ENCODE measurements at places on chromosomes 2 and 18.

DNA sequence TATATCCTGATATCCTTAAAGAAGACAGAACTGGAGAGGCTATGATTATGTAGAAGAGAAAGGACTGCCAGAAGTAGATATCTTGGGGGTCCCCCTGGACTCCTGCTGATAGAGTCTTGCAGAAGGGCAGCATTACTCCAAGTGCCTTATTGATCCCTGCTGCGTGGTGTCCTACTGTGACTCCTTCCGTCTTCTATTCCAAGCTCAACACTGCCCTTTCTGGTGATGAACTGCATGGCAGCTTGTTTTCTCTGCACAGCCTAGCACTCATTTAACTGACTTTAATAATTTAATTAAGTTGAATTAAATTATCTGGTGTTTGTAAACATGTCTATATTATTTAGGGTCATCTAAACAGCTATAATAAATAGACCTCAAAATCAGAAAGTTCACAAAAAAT is 194.1 kb upstream of the DSEL start:
- DNase-seq: no peak

GRCh38 chr2:20346565-20347381 is 3.9 kb downstream of the PUM2 start:
- DNase-seq: no peak

- DNase-seq: no peak
These were observed 797 bp downstream of the TXNL4A start for GRCh38 chr18:79987566-79987965.

GRCh38 chr2:111662039-111662770 is 221.8 kb downstream of the ANAPC1 start:
- no peak for DNase-seq

- no peak for DNase-seq
These were observed 81.6 kb upstream of the LAPTM4A start for GRCh38 chr2:20132990-20133535.

- DNase-seq: no peak
These were observed 17.5 kb downstream of the ARPC2 start for GRCh38 chr2:218234521-218234920.

GRCh38 chr2:62217970-62218369 is 22.1 kb downstream of the B3GNT2 start:
- no peak for DNase-seq

GRCh38 chr2:60523963-60524362 is 29.5 kb downstream of the BCL11A start:
- no peak for DNase-seq

GRCh38 chr2:175688243-175688642 is 313.8 kb downstream of the LNPK start:
- no peak for DNase-seq

DNA sequence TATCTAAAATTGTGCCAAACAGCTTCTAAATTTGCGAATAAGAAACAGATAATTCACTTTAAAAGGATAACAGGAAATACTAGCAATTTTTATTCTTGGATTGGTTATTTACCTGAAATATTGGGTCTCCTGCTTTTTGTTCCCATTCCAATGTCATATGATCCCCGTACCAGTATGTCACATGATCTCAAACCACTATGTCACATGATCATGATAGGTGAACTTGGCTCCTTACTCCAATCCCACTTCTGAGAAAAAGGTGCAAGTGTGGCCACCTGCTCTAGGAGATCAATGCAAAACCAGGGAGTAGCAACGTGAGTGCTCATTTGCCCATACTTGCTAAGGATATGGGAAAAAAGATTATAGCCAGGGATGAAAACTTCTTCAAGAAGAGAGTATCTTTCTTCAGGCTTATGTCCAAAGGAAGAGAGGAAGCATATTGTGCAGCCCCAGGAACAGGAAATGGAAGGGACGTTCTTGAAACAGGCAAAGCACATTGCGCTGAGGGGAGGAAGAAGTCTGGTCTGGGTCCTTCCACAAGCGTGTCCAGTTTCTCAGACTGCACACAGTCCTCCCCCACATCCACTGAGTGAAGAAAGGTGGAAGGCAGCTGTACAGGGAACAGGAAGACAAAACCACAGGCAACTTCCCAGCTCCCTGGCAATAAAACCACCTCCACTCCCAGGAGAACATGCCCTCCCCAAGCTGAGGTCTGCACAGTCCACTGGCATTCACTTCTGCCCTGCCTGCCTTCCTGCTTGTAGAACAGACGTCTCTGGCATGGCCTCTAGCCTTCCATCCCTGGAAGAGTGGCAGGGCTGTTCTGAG is at the start of gene LYG2:
TSS of gene LYG2 (minus strand) at position 176 of the 828 bp plus-strand sequence. CDS start 1,406 bp downstream, outside the sequence.
- no peak for DNase-seq

- no peak for DNase-seq
These were observed 22.8 kb upstream of the CCNYL1 start for GRCh38 chr2:207688597-207688996.
